ENCODE measurements at places on chromosomes 5 and 9. TPM values are rescaled to one million over a fixed set of nuclear protein-coding genes. Genes with fewer than 3 reads are reported as not detected.

The NOL8 gene
- 60.7 TPM for polyA plus RNA-seq

The SPINK4 gene
- polyA plus RNA-seq, result not detected

The SPATA31A3 gene
- polyA plus RNA-seq, result not detected

The TAF1L gene
- 0.10 TPM for polyA plus RNA-seq

The PCDHGA6 gene
- 8.1 TPM for polyA plus RNA-seq

The SLC36A3 gene
- polyA plus RNA-seq, result not detected

The SLC34A3 gene
- polyA plus RNA-seq, result 7.4 TPM

The ANKRD31 gene
- polyA plus RNA-seq, result 0.86 TPM
